ENCODE measurements at places on chromosomes 5 and 9.

- DNase-seq: no peak
Observed at GRCh38 chr9:89725271-89725670, 120.5 kb downstream of the GADD45G start.

DNA sequence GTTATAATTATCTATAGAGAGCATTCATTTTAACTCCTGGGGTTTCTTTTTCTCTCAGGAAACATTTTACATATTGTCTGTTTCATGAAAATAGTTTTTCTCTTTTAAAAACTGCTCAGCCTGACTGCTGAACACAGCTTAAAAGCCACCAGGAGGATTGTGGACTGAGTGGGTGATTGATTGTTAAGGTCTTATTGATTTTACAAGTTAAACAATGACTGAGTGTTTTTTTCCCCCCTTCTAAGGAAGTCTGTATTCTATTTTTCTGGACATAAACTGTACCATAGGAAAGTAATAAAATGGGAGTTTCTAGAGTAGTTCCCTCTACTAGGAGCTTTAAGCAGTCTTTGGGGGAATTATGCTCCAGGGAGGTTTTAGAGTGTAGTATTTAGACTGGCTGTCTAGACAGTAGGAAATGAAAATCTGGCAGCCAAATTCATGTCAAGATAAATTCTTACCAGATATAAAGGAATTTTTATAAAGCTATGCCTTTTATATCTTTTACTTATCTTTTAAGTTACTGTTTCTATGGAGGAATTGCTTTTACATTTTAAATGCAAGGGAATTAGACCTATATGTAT, 463.9 kb downstream of the PRR16 start:
- DNase-seq: peak; percentile 28

GRCh38 chr5:146331423-146331822, 7.2 kb upstream of the POU4F3 start:
- DNase-seq: no peak

- no peak for DNase-seq
Observed at GRCh38 chr5:80930940-80931339, 29.2 kb upstream of the RASGRF2 start.

GRCh38 chr5:76290321-76290757, 112.7 kb upstream of the IQGAP2 start:
- no peak for DNase-seq

- no peak for DNase-seq
Observed at GRCh38 chr9:14132775-14133174, 181.2 kb downstream of the NFIB start.

GRCh38 chr9:87088621-87089365, 141.5 kb upstream of the GAS1 start:
- DNase-seq: no peak

GRCh38 chr5:36304095-36304805, 2.5 kb upstream of the RANBP3L start:
- DNase-seq: no peak
